Hindlimb muscle (tissue), 1 donor: ENCODE measurements at places on chromosomes 7 and 10.

DNA sequence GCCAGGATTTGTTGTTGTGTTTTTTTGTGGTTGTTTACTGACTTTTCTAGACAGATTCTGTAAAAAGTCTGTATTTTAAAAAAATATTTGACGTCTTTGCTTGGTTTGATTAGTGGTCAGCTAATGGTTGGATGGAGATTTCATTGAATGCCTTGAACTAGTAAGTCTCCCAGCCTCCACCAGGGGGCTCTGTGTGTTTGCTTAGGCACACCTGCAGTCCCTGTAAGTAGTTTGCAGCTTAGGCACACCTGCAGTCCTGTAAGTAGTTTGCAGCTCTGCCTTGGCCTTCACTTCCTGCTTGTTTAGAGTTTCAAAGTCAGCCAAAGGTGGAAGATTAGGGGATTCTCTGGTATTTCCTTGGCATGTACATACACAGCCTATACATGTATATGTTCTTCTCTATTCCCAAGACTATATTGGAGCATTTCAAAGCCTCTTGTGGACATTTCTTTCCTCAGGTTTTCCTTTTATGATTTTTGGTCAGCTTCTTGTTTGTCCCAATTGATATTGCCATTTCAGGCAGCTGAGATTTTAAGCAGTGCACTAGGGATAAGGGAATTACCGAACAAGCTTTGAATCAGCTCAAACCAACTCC lies 101.6 kb downstream of the CCSER2 start:
- DNase-seq: no peak

DNA sequence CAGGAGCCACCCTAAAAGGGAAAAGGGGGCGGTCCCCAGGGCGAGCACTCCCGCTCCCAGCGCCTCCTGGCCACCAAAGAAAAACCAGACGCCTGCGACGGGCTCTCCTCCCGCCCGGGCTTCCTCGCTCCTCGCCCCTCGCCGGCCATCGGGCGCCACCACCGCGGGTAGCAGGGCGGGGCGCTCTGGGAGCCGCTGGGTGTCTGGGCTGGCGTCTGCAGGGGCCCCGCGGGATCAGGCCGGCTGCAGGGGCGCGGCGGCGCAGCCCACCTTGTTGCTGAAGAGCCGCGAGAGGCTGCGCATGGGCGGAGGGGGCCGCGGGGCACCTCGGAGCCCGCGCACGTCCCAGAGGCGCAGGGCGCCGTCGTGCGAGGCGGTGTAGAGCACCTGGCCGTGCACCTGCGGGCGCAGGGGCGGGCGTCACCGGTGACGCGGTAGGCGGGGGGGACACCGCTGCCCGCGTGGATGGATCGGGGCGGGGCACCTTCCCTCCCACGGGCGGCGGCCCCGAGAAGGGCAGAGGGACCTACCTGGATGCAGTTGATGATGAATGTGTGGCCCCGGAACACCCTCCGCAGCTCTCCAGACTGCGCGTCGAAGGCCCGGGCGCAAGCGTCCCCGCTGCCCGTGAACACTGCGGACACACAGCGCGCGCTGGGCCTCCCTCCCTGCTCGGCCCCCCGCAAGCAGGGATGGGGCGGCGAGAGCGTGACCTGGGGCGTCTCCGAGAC lies 28.3 kb downstream of the WDR86 start:
- no peak for DNase-seq

GRCh38 chr10:58266003-58266825 lies 1.5 kb downstream of the IPMK start:
- peak; percentile 22 for DNase-seq

DNA sequence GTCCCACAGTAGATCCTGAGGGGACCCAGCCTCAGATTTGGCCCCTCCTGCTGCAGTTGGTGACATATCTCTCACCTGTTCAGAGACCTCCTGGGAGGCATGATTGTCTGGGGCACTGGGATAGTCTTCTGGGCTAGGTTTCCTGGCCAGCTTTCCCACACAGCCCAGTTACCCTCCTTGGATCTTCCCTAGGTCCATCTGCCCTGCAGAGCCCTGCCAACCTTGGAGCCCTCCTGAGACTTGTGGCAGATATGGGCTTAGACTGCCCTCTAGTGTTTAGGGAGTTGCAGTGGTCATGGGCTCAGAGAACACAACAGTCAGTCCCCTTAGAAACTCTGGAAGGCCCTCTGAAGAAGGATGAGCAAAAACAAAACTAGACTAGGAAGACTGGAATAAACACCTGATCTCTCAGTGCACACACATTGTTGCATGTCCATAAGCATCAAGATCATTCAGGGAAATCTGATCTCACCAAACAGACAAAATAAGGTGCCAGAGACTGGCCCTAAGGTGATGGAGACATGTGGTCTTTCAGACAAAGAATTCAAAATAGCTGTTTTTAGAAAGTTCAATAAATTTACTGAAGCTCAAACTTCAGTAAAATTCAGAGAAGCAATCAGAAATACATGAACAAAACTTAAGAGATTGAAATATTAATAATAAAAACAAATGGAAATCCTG lies 324.6 kb downstream of the ATRNL1 start:
- no peak for DNase-seq

GRCh38 chr7:34757570-34758110 lies 99.6 kb downstream of the NPSR1 start:
- DNase-seq: no peak

DNA sequence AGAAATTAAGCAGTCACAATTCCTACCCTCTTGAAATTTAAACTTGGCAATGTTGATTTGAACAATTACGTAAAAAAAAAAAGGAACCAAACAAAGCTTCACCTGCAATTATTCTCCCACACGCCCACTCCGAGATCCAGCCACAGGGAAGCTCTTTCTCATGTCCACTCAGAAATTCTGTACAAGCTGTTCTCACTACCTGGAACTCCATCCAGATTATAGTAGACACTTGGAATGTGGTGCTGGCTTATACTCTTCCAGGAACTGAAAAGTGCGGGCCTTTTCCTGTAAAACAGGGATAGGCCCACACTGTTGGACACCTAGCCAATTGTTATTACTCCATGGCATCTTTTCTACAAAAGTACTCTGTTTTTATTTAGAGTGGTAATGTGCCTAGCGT lies 20.3 kb upstream of the TOMM7 start:
- no peak for DNase-seq

- DNase-seq: no peak
Measured at GRCh38 chr7:10646194-10646593, 327.5 kb upstream of the PHF14 start.

DNA sequence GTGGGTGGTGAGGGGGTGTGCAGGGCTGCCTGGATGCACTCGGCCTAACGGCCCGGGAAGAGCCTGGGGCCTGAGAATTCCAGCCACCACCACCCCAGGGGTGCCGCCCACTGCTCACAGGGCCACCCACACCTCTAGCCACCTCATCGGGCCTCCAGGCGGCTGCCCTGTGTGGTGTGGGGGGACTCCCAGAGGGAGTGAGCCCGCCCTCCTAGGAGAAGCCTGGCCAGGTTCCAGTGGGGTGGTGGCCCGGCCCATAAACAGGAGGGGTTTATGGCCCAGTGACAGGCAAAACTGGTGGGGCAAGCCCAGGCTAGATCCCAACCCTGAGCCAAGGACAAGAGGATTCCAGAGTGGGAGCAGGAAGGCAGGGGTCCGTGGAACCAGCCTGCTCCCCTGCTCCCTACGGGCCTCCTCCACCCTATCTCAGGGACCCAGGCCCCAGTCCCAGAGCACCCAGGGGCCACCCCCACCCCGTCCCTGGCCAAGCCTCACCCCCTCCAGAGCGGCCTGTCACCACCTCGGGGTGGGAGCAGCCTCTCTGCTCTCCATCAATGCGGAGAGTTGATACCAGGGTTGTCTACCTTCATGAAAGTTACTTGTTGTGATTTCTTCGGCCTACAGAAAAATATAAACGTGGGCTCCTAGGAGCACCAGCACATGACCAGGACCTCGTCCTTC lies 20.2 kb upstream of the PDGFA start:
- DNase-seq: no peak
